Stimulated activated CD4-positive, alpha-beta T cell treated with anti-CD3 and anti-CD28 coated beads, Interleukin-15, amount 100 ng/mL, for 1 hour (primary cell): ENCODE measurements at places on chromosomes 5 and 9.

GRCh38 chr5:34844999-34845398 lies 6.0 kb downstream of the TTC23L start:
- no peak for DNase-seq

GRCh38 chr5:119280380-119280779 lies 75.4 kb upstream of the TNFAIP8 start:
- DNase-seq: no peak

- DNase-seq: no peak
Measured at GRCh38 chr9:123940721-123941523, 11.0 kb upstream of the DENND1A start.

DNA sequence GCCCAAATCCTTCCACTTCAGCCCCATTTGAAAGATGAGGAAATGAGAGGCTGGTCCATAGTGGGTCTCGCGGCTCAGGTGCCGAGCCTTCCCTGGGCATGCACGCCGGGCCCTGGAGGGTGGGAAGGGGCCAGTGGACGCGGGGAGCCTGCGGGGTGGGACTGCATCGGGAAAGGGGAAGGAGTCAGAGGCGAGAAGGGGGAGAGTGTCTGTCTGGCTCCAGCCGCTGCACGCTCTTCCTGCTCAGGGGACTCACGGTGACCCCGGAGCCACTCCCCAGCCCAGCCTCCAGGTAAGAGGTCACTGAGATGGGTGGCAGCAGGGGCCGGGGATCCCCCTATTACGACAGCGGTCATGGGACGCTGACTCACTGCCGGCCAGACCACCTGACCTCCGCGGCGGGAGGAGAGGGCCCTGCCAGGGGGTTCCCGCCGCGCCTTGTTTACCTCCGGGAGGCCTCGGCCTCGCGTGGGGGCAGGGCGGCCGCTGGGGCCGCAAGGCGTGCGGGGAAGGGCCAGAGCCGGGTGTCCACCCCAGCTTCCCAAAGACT lies 1.9 kb upstream of the SQSTM1 start:
- DNase-seq: peak; percentile 67

DNA sequence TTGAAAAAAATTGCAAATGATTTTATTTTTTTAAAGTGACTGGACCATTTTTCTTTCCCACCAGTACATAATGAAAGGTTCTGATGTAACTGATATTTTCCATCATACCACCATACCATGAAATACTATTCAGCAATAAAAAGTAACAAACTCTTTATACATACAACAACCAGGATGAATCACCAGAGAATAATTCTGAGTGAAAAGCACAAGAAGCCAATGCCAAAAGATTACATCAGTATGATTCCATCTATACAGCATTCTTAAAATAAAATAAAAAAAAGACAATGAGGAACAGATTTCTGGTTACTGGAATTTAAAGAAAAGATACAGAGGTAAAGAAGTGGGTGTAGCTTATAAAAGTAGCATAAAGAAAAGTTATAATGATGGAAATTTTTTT lies 423.7 kb upstream of the ST8SIA4 start:
- DNase-seq: no peak

DNA sequence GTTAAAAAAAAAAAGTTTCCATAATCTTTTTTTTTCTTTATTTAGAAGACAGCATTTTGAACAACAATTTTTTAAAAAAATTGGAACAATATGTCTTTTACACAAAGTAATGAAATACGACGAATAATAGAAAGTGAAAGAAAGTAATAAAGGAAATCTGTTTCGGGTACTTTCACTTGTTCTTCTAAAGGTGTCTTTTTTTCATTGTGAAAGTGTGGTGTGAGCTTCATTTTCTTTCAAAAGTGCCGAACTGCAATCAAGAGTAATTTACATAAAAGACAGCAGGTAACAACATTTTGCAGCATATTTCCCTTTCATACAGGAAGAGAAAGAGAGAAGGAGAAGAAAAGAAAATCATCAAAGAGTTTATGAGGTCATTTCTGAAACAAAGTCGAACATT lies 159.7 kb upstream of the CDH12 start:
- DNase-seq: no peak

- DNase-seq: no peak
Measured at GRCh38 chr9:77807281-77807683, 159.2 kb upstream of the GNA14 start.

- DNase-seq: no peak
Measured at GRCh38 chr9:4155221-4156026, 144.4 kb downstream of the GLIS3 start.

DNA sequence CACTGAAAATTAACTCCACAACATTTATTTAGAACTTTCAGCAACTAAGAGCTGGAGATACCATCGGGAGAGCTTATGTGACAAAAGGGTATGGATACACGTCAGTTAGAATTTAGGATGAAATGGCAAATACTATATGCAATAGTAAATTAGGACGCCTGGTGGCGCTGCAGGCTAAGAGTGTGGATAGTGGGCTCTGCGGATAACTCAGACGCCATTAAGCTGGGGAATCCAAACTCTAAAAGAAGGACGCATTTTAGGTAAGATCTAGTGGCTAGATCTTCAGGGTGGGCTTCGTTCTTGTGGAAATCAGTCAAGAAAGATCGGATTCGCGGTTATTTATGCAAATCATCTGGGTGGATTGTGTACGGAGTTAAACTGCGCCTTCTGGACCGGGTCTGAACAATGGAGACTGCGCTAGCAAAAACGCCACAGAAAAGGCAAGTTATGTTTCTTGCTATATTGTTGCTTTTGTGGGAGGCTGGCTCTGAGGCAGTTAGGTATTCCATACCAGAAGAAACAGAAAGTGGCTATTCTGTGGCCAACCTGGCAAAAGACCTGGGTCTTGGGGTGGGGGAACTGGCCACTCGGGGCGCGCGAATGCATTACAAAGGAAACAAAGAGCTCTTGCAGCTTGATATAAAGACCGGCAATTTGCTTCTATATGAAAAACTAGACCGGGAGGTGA lies at the start of gene PCDHB5:
Gene PCDHB5 (plus strand): TSS at position 177 of the 688 bp plus-strand sequence. CDS start 229 bp downstream, at position 406.
- no peak for DNase-seq

GRCh38 chr9:88972401-88972800 lies 18.9 kb upstream of the S1PR3 start:
- no peak for DNase-seq
